Lower lobe of right lung (tissue), 2 donors: ENCODE measurements at places on chromosomes 13 and 19.

DNA sequence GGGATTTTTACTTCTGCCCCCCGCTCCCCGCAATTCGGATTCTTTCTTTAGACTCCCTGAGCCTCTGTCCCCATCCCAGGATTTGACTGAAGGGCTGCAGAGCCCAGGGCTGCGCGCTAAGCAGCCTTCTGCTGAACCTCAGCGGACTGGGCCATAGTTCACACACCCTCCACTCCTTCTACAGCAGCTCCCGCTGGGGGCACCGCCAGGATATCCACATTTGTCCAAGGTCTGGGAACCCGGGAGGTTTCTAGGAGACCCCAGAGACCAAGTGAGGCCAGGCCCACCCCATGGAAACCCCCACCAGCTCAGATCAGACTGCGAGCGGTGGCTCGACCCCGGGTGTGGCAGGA lies 463.3 kb downstream of the ITGBL1 start:
- peaks cover 4% of the 10 kb centered on the region for H3K4me1 ChIP-seq
- no peak overlapping the region for H3K4me3 ChIP-seq
- H3K27ac ChIP-seq = no peak overlapping the region
- H3K36me3 ChIP-seq = no peaks in the 10 kb centered on the region
- peaks cover 45% of the 10 kb centered on the region for H3K27me3 ChIP-seq
- no peak for DNase-seq

- H3K27me3 ChIP-seq = no peaks in the 10 kb centered on the region
- H3K27ac ChIP-seq = no peak overlapping the region
- H3K4me3 ChIP-seq = no peak overlapping the region
- peaks cover 100% of the 10 kb centered on the region for H3K4me1 ChIP-seq
These were observed 42.7 kb downstream of the BRD4 start for GRCh38 chr19:15289673-15290072.

DNA sequence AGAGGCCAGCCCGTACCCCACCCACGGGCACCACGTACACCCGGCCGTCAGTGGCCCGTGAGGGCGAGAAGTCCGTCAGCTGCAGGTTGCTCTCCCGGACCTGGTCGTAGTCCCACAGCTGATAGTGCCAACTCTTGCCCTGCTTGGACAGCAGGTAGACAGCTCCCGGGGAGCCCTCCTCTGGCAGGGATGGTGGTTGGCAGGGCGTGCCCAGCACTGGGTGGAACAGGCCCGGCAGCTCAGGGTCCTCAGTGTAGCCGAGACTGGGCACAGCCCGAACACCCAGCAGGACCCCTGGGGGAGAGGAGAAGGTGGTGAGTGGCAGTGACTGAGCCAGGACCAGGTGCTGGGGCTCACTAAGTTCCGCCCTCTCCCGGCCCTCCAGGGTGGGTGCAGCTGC lies 7.8 kb downstream of the ACTMAP start:
- DNase-seq = no peak
- no peak overlapping the region for H3K4me3 ChIP-seq
- H3K36me3 ChIP-seq = peaks cover 37% of the 10 kb centered on the region
- H3K27me3 ChIP-seq = no peaks in the 10 kb centered on the region

DNA sequence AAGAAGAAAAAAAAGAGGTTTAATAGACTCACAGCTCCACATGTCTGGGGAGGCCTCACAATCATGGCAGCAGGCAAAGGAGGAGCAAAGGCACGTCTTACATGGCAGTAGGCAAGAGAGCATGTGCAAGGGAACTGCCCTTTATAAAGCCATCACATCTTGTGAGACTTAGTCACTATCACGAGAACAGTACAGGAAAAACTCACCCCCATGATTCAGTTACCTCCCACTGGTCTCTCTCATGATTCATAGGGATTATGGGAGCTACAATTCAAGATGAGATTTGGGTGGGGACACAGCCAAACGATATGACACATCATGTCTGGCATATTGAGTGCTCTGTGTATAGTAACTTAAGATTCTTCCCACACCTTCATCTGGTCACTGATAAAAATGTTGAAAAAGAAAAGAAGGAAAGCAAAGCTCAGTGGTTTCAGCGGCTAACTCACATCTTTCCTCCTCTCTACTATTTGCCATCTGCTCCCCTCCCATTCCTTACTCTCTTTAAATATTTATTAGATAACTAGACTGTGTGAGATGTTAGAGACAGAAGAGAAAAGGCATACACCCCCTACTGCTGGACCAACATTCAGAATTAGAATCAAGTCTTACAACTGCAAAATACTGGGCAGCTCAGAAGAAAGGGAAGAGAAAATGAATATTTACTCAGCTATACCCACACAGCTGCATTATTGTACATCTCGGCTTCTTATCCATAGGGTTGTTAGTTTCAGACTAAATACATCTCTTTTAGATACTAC lies 60.1 kb upstream of the AKAP11 start:
- H3K27me3 ChIP-seq = no peaks in the 10 kb centered on the region
- no peaks in the 10 kb centered on the region for H3K4me1 ChIP-seq
- no peak overlapping the region for H3K27ac ChIP-seq
- DNase-seq = no peak
- no peak overlapping the region for H3K4me3 ChIP-seq

DNA sequence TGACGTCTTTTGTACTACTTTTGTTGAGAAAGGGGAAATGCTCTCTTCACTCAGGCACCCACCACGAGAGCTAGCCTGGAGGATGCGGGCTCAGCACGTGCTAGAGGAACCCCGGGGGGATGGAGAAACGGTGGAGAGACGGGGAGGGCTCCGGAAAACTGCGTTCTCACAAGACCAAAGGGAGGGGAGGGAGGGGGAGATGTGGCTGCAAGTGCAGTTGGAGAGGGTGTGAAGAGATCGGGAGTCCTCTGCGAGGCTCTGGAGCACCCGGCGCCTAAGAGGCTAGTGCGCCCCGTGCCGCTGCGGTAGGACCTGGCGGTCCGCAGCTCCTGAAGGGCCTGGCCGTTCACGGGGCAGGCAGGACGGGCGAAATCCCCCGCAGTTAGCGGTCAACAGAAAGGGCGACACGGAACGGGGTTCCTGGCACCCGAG lies 43.4 kb upstream of the XPO4 start:
- H3K4me1 ChIP-seq = peaks cover 8% of the 10 kb centered on the region
- peak; percentile 51 for DNase-seq
- H3K36me3 ChIP-seq = no peaks in the 10 kb centered on the region
- H3K27me3 ChIP-seq = peaks cover 5% of the 10 kb centered on the region
- no peak overlapping the region for H3K27ac ChIP-seq

DNA sequence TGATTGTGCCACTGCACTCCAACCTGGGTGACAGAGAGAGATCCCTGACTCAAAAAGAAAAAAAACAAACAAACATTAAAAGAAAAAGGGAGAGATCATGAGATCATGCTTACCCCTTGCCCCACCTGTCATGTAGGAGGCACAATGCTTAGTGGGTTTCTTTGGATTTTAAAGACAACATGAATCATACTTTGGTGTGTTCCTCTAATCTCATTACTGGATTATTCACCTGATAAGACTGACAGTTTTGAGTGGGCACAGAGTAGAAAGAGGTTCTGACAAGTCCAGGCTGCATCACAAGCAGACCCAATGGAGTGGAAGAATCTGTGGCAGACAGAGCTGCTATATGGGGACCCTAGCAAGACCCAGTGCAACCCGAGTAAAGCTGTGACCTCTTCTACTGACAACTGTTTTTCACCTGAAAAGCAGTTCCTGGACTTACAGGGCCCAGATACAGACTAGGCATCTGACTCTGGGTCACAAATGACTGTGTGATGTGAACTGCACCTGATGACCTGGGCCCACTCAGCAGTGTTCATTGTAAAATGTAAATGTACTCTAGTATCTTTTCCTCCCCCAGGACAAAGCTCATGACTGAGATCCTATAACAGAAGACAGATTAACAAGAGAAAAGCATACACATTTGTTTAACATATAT lies 28.9 kb upstream of the USP12 start:
- H3K36me3 ChIP-seq = no peaks in the 10 kb centered on the region
- H3K4me3 ChIP-seq = no peak overlapping the region
- no peaks in the 10 kb centered on the region for H3K27me3 ChIP-seq
- H3K4me1 ChIP-seq = no peaks in the 10 kb centered on the region
- H3K27ac ChIP-seq = no peak overlapping the region

DNA sequence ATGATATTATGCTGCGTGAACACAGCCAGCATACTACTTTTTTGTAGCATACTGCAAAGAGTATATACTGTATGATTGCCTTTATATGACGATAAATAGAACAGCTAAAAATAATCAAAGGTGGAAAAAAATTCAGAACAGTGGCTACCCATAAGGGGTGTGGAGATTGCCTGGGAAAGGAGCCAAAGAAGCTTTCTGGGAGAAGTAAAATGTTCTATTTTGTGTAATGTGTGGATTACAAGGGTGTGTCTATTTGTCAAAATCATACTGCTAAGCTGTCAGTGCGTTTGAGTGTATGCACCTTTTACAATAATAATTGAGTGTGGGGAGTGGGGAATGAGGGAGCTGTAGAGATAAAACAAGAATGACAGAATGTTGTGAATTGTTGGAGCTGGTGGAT lies 45.2 kb upstream of the MTIF3 start:
- H3K4me3 ChIP-seq = no peak overlapping the region
- no peaks in the 10 kb centered on the region for H3K36me3 ChIP-seq
- no peaks in the 10 kb centered on the region for H3K27me3 ChIP-seq
- no peak for DNase-seq
- H3K4me1 ChIP-seq = no peaks in the 10 kb centered on the region

DNA sequence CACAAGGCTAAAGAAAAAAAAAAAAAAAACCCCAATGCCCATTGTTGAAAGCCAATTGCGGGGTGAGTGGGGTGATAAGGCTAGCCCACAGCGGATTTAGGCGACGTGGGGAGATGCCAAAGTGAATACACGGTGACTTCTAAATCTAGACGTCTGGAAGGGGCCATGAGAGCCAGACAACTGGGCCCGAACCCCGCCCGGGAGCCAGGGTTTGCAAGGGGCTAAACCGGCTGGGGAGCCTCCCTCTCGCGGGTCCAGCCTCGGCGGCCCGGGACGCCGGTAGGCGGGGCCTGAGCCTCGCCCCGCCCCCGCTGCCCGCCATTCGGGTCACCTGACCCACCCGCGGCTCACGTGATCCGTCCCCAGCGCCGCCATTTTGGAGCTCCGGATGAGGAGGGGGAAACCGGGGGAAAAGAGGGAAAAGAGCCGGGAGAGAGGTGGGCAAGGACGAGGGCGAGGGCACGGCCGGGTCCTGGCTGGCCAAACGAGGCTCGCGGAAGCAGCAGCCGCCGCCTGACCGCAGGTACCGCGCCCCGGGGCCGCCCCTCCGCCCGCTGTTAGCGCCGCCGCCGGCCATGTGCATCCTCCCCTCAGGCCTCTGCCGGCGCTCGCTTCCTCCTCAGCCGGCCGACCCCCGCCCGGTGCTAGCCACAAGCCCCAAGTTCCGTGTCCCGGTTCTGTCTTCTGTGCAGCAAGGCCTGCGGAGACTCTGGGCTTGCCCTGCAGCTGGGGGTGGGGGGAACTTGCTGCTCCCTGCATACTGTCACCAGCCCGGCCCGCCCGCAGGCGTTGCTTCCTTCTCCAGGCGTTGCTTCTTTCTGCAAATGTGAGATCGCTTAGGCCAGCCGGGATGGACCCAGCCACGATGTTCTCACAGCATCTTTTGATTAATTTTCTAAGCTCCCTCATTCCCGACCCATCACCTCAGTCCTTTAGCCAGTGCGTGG lies at the start of gene ZNF507:
TSS of gene ZNF507 (plus strand) at position 350 of the 947 bp plus-strand sequence. CDS start 7,221 bp downstream, outside the sequence.
- peaks cover 15% of the 10 kb centered on the region for H3K36me3 ChIP-seq
- DNase-seq = peak; percentile 86
- H3K27me3 ChIP-seq = peaks cover 4% of the 10 kb centered on the region
- peak within 1 kb of the TSS; percentile 92 for H3K4me3 ChIP-seq

- H3K27me3 ChIP-seq = no peaks in the 10 kb centered on the region
- DNase-seq = no peak
- no peaks in the 10 kb centered on the region for H3K4me1 ChIP-seq
- no peaks in the 10 kb centered on the region for H3K36me3 ChIP-seq
- no peak overlapping the region for H3K4me3 ChIP-seq
These were observed 304.7 kb downstream of the ENOX1 start for GRCh38 chr13:43482026-43482425.

DNA sequence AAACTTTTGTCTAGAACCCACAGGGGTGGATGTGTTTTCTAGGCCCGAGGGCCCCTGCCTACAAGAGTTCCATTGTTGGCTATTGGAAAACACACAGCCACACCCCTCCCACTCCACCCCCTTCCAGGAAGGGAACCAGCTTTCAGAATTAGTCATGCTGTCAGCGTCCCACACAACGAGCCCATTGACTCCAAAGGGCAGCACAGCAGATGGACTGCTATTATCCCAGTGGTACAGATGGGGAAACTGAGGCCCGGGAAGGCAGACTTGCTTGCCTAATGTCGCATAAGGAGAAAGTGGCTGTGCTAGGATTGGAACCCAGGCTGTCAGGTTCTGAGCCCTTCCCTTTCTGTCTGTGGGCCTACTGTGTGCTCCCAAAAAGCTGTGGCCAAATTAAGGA lies 8.1 kb upstream of the FXYD3 start:
- no peak overlapping the region for H3K4me3 ChIP-seq
- no peaks in the 10 kb centered on the region for H3K36me3 ChIP-seq
- no peaks in the 10 kb centered on the region for H3K27me3 ChIP-seq
- no peak for DNase-seq
- no peak overlapping the region for H3K27ac ChIP-seq
- peaks cover 5% of the 10 kb centered on the region for H3K4me1 ChIP-seq

- peaks cover 35% of the 10 kb centered on the region for H3K36me3 ChIP-seq
- no peaks in the 10 kb centered on the region for H3K27me3 ChIP-seq
- peak overlapping the region; percentile 86 for H3K4me3 ChIP-seq
- H3K27ac ChIP-seq = peak overlapping the region; percentile 90
- DNase-seq = no peak
These were observed 3.1 kb downstream of the SLC1A5 start for GRCh38 chr19:46785054-46785979.

DNA sequence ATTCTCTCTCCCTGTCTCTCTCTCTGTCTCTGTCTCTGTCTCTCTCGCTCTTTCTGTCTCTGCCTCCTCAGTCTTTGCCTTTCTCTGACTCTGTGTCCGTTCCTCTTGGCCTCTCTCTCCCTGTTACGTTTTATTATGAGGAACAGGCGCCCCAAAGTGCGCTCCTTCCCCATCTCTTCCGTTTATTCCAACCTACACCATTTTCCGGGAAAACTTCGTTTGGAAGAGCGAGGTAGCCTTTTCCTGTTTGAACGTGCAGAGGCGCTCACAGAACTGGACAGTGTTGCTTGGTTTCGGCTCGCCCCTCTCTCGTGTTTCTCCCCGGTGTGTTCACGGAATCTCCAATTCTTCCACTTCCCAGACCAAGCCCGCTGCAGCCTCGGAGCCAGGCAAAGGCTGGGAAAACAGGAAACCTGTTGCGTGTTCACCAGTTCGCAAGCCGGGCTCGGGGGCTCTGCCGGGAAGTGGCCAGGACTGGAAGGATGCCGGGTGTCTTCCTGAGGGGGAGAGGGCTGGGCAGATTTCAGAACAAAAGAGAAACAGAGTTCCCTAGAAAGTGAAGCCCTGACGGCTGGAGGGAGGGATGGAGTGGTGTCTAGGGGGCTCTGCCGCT lies 605 bp downstream of the TMEM255B start:
- peaks cover 10% of the 10 kb centered on the region for H3K27me3 ChIP-seq
- DNase-seq = no peak
- H3K4me3 ChIP-seq = peak overlapping the region; percentile 82
- H3K36me3 ChIP-seq = no peaks in the 10 kb centered on the region
- peaks cover 17% of the 10 kb centered on the region for H3K4me1 ChIP-seq
